ENCODE measurements at places on chromosomes 5 and 9. TPM values are rescaled to one million over a fixed set of nuclear protein-coding genes. Genes with fewer than 3 reads are reported as not detected.

CLPTM1L gene
- total RNA-seq, result 99.7 TPM

IPO11 gene
- total RNA-seq, result 23.9 TPM

GRCh38 chr5:135700731-135701130 lies 121.9 kb upstream of the CXCL14 start:
- no peak for DNase-seq
- H3K27me3 ChIP-seq, result no peaks in the 10 kb centered on the region
- H3K36me3 ChIP-seq, result no peaks in the 10 kb centered on the region
- no peaks in the 10 kb centered on the region for H3K4me1 ChIP-seq

GRCh38 chr9:133734590-133735414 lies 3.4 kb downstream of the SARDH start:
- H3K27ac ChIP-seq, result no peak overlapping the region
- H3K4me3 ChIP-seq, result no peak overlapping the region
- H3K27me3 ChIP-seq, result no peaks in the 10 kb centered on the region
- no peak for DNase-seq
- H3K36me3 ChIP-seq, result no peaks in the 10 kb centered on the region
- H3K4me1 ChIP-seq, result peaks cover 2% of the 10 kb centered on the region

GRCh38 chr9:36962691-36963090 lies 71.4 kb downstream of the PAX5 start:
- H3K27ac ChIP-seq, result no peak overlapping the region
- H3K4me3 ChIP-seq, result no peak overlapping the region
- DNase-seq, result no peak

- no peak overlapping the region for H3K27ac ChIP-seq
- H3K27me3 ChIP-seq, result no peaks in the 10 kb centered on the region
Measured at GRCh38 chr5:14603141-14603540, 21.5 kb downstream of the OTULINL start.

- H3K27me3 ChIP-seq, result no peaks in the 10 kb centered on the region
- peaks cover 86% of the 10 kb centered on the region for H3K36me3 ChIP-seq
- no peak overlapping the region for H3K4me3 ChIP-seq
- H3K27ac ChIP-seq, result peak overlapping the region; percentile 83
- DNase-seq, result no peak
Measured at GRCh38 chr9:89351584-89352300, 33.4 kb downstream of the SECISBP2 start.

- peak overlapping the region; percentile 93 for H3K4me3 ChIP-seq
- peaks cover 64% of the 10 kb centered on the region for H3K4me1 ChIP-seq
- H3K27ac ChIP-seq, result peak overlapping the region; percentile 98
- H3K27me3 ChIP-seq, result no peaks in the 10 kb centered on the region
- H3K36me3 ChIP-seq, result peaks cover 33% of the 10 kb centered on the region
- DNase-seq, result no peak
Measured at GRCh38 chr9:97919217-97919813, 3.0 kb downstream of the TRMO start.
